ENCODE measurements at places on chromosomes 1 and 21. TPM values are rescaled to one million over a fixed set of nuclear protein-coding genes. Genes with fewer than 3 reads are reported as not detected.

SLC16A4 gene
- not detected for total RNA-seq

TEX38 gene
- total RNA-seq: not detected

PRRX1 gene
- total RNA-seq: not detected

PLA2G5 gene
- total RNA-seq: not detected

REN gene
- not detected for total RNA-seq

SPATA45 gene
- total RNA-seq: not detected

RTCA gene
- 49.9 TPM for total RNA-seq

RGSL1 gene
- total RNA-seq: not detected

ADAM30 gene
- not detected for total RNA-seq

WNT2B gene
- total RNA-seq: 1.2 TPM

ADAMTSL4 gene
- total RNA-seq: 0.12 TPM

MTHFR gene
- 35.0 TPM for total RNA-seq

SLAMF7 gene
- total RNA-seq: 0.76 TPM

MSH4 gene
- total RNA-seq: 0.22 TPM

TTC22 gene
- total RNA-seq: 15.8 TPM

TSPEAR gene
- total RNA-seq: not detected

CHD1L gene
- 25.3 TPM for total RNA-seq

ZFP69B gene
- 2.1 TPM for total RNA-seq

JAM2 gene
- total RNA-seq: not detected

PFKFB2 gene
- total RNA-seq: 1.1 TPM

LIN9 gene
- 3.3 TPM for total RNA-seq

MEX3A gene
- total RNA-seq: not detected

FMO2 gene
- total RNA-seq: not detected

LRRC38 gene
- total RNA-seq: not detected

VTCN1 gene
- total RNA-seq: not detected

PCP4 gene
- not detected for total RNA-seq

PEAR1 gene
- total RNA-seq: 1.3 TPM

RHBG gene
- total RNA-seq: not detected

RYR2 gene
- total RNA-seq: 0.02 TPM

ST6GALNAC3 gene
- 1.5 TPM for total RNA-seq

FALEC gene
- total RNA-seq: not detected

B3GALT5 gene
- not detected for total RNA-seq

CLCC1 gene
- total RNA-seq: 19.7 TPM

SARS1 gene
- total RNA-seq: 117 TPM

HSF2BP gene
- 0.35 TPM for total RNA-seq

TINAGL1 gene
- total RNA-seq: not detected

SOAT1 gene
- 40.7 TPM for total RNA-seq

DPT gene
- not detected for total RNA-seq

RGS18 gene
- 38.3 TPM for total RNA-seq

CFHR3 gene
- not detected for total RNA-seq

ARHGAP29 gene
- not detected for total RNA-seq

WNT9A gene
- total RNA-seq: 0.20 TPM

ASCL5 gene
- total RNA-seq: 0.27 TPM

CTTNBP2NL gene
- total RNA-seq: 7.4 TPM

ATPAF1 gene
- 22.5 TPM for total RNA-seq

PLA2G2F gene
- total RNA-seq: not detected

AKT3 gene
- total RNA-seq: 84.2 TPM

HSPA6 gene
- not detected for total RNA-seq
